ENCODE measurements at places on chromosomes 11 and 22.

DNA sequence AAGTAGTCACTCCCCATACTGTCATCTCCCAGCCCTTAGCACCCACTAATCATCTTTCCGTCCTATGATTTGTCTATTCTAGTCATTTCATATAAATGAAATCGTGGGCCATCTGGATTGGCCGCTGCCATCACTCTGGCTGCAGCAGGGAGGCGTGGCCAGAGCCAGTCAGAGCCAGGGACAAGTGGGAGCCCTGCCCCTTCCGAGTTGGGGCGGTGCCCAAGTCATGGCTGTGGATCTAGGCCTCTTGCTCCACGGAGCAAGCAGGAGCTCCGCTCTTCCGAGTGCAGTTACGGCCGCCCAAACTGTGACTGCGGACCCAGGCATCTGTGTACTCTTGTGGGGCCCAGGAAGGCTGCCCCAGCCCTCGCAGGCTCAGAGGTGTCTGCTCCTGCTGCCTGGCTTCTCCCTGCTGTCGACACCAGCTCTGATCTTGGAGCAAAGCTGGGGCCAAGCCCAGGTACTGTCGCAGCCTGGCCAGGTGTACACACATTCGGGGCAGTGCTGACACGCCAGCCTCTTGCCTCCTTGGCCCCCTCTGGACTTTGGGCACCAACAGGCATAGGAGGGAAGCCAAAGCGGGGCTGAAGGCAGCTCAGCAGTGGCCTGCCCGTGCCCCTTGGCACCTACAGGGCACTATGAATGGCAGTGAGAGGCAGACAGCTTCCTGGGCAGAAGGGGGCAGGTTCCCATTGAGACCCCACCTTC is 8.4 kb downstream of the MRPL48 start:
- DNase-seq: no peak

GRCh38 chr11:110958216-110958615 is 246.0 kb upstream of the ARHGAP20 start:
- DNase-seq: no peak

DNA sequence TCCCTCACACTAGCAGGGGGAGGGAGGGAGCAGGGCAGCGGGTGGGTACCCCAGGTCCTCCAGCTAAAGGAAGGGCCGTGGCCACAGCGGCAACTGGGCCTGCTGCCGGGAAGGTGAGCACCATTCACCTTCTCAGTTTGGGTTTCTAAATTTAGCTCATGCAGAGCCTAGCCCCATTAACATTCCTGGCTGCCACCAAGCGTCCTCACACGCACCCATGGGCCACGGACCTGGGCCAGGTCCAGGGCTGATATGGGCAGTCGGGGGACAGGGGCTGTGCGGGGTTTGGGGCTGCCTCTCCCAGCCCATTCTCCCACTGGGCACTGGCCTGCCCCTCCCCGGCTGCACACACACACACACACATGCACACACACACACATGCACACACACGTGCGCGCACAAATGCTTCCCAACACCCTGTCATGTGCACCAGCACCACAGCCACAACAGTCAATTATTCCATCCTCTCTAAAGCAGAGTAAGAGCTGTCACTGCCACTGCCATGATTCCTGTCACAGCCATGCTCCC is 28.7 kb downstream of the SYT7 start:
- DNase-seq: no peak

DNA sequence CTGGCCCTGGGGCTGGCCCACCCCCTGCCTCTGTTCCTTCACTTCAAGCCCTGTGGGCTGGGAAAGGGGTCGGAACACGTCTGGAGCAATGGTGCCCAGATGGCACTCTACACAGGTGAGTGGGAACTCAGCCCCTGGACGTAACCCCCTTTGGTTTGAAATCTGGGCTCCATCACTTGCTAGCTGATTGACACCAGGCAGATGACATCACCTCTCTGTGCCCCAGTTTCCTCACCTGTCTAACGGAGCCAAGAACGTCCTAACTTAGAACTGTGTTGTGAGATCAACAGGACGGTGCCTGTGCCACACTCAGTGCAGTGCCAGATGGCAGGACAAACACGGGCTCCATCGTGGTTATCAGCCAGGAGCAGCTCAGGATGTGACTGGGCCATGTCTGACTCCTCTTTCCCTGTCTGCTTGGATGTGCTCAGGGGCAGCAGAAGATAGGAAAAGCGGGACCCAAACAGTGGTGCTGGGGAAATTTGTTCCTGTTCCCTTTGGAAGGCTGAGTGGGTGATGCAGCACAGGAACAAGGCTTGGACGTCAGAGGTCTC is 24.4 kb downstream of the NPTXR start:
- no peak for DNase-seq

GRCh38 chr11:14137284-14137683 is 174.8 kb downstream of the SPON1 start:
- DNase-seq: no peak

- no peak for DNase-seq
These were observed 187.9 kb downstream of the ETS1 start for GRCh38 chr11:128399251-128400121.

Data from stimulated activated CD8-positive, alpha-beta memory T cell treated with anti-CD3 and anti-CD28 coated beads, Interleukin-15, amount 100 ng/mL, for 24 hours (primary cell).